ENCODE measurements at places on chromosomes 7 and 10.

GRCh38 chr10:124741922-124742412 lies 2.2 kb downstream of the FAM53B start:
- DNase-seq = no peak

- DNase-seq = no peak
Observed at GRCh38 chr7:144885478-144885877, 49.6 kb upstream of the TPK1 start.

- DNase-seq = no peak
Observed at GRCh38 chr10:21260066-21260465, 265.4 kb downstream of the SKIDA1 start.

DNA sequence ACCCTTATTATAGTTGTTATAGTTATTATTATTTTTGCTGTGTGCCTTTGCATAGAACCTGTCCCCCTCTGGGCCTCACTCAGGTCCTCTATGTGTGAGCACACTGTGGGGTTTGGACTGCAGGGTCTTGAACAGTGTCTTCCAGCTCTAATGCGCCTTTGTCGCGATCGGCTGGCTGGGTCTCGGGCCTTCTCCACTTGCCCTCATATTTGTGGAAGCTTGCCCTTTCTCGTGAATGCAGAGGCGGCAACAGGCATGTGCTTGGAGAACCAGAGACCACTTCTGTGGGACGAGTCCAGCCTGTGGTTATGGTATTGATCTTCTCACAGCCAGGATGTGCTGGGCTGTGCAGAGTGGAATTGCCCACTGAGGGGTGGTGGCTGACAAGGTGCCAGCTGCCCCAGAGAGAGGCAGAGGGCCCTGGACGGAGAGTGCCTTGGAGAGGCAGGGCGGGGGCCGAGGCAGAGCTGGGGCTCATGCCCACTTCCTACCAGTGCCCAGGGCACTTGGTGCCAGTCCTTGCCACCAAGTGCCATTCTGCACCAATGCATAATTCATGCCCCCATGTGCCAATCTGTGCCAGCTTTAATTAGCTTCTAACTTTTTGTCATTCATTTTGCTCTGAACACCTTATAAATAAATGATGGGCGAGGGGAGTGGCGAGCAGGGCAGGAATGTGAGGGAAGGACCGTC lies 6.8 kb upstream of the CDH23 start:
- no peak for DNase-seq

- no peak for DNase-seq
Observed at GRCh38 chr7:90192876-90193750, 18.4 kb upstream of the STEAP2 start.

- no peak for DNase-seq
Observed at GRCh38 chr7:112290065-112290464, 83.6 kb downstream of the ZNF277 start.

- DNase-seq = peak; percentile 34
Observed at GRCh38 chr7:64946772-64947171, 43.7 kb downstream of the ZNF273 start.

DNA sequence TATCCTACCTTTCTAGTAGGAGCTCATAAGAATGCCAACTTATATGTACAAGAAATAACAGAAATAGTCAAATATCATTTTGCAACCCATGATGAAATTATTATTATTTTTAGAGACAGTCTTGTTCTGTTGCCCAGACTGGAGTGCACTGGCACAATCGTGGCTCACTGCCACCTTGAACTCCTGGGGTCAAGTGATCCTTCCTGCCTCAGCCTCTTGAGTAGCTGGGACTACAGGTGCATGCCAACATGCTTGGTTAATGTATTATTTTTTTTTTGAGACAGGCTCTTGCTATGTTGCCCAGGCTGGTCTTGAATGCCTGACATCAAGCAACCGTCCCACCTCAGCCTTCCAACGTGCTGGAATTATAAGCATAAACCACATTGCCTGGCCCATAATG lies 44.8 kb downstream of the TNPO3 start:
- no peak for DNase-seq

- DNase-seq = no peak
Observed at GRCh38 chr7:11130012-11130411, 156.3 kb downstream of the PHF14 start.

DNA sequence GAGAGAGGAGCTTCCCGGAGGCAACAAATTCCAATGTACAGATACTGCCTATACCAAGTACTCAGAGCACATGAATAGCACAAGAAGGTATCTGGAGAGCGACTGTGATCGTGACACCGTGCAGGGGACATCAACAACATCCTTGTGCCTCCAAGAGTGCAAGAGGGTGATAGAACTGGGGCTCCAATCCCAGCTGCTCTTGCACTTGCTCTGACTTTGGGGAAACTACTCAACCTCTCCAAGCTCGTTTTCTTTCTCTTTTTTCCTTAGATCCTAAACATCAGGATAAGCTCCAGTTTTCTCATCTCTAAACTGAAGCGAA lies 12.1 kb downstream of the RFC2 start:
- DNase-seq = no peak

DNA sequence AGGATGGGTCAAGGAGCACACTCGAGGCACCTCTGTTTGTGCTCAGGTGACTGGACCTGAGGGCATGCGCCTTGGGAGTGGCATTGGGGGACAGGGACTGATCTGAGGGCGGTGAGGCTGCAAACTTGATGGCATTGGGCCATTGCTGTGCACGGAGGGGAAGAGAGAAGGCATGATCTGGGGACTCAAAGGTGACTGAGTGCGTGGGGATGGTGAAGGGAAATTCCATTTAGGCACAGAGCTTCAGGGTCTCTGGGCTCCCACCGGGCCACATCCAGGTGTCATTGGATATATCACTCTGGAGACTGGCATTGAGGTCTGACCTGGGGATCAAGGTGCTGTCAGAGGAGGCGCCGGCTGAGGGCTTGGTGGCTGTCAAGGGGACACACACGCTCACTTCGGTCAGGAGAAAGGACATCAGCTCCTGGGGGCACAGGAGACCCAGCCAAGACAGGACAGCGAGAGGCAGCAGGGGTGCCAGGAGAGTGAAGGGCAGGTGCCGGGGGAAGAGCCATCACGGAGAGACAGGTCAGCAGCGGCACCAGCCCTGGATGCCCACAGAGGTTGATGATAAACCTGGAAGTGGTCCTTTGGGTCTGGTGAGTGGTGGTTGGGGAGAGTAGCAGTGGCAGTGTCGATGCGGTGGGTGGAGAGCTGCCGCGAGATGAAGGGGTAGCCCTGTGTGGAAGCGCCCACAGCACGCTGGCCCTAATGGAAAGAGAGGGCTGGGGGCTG lies 5.5 kb downstream of the ADCK2 start:
- no peak for DNase-seq

GRCh38 chr7:91291302-91291701 lies 27.1 kb downstream of the FZD1 start:
- no peak for DNase-seq

DNA sequence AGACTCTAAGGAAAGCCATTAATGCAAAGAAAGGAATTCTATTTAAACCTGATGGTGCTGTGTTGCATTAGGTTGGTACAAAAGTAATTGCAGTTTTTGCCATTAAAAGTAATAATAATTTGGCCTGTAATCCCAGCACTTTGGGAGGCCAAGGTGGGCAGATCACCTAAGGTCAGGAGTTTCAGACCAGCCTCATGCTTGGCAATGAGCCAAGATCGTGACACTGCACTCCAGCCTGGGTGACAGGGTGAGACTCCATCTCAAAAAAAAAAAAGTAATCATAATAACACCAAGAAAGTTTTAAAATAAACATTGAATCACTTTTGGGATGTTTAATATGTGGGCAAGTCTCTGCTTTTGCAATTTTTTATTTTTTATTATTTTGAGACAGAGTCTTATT lies 107.3 kb upstream of the FRMD4A start:
- DNase-seq = no peak

DNA sequence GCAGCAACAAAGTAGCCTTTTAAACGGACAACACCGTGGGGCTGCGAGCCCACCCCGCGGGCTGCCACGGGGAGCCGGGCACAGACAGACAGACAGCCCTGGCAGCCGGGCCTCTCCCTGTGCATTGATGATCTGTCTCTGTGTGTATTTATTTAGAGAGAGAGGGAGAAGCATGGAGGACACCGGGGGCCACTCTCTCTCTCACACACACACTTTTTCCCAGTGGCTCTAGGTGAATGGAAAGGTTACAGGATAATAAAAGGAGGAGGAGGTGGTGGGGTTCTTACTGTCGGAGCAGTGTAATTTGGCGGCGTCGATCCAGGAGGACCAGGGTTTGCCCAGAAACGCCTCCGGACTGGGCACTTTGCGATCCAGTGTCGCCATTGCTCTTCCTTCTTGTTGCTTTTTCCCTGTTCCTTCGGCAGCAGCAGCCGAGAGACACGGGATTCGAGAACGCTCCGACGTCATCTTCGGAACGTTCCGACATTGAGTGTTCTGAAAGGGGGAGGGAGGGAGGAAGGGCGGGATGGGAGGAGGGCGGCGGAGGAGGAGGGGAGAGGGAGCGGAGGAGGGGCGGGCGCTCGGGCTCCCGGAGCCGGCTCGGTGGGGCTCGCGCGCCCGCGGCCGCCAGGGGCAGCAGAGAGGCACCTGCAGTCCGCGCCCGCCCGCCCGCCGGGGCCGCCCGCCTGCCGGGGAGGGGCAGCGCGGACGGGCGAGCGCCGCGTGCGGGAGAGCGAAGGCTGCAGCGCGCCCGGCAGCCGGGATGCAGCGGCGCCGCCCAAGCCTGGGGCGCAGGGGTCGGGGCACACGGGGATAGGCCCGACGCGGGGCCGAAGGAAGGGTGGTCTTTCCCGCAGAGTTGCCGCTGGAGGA lies at the start of gene ATXN7L1:
Gene ATXN7L1 (minus strand): TSS at position 509 of the 873 bp plus-strand sequence. CDS start 41 bp downstream, at position 468.
- peak; percentile 95 for DNase-seq

DNA sequence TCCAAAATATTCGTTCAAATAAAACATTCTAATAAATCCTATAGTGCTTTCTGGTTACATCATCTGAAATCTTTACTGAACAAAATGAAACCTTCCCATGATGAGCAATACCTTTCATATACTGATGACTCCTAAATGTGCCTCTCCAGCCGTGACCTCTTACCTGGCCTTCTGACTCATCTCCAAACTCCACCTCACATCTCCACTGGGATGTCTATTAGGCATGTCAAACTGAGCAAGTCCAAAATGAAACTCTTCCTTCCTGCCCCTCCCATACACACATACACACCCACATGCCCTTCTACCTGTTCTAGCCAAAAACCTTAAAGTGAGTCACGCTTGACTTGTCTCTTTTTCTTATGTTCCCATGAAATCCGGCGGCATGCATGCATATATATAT lies 22.9 kb downstream of the GSAP start:
- DNase-seq = peak; percentile 44

DNA sequence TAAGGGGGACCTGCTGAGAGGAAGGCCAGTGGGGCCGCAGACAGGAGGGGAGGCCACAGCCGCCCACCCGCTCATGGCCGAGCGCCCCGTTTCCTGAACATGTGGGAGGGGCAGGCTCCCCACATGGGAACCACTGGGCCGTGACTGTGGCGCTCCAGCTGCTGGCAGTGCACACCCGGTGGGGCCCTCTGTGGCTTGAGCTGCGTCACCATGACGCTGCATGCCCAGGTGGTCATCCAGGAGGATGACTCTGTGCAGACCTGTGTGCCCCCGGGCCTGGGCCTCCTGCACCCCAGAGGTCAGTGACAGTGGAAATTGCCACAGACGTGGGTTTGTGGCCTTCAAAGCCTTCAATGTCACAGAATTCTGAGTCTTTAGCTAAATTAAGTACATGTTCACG lies 85.1 kb downstream of the MGMT start:
- DNase-seq = no peak

DNA sequence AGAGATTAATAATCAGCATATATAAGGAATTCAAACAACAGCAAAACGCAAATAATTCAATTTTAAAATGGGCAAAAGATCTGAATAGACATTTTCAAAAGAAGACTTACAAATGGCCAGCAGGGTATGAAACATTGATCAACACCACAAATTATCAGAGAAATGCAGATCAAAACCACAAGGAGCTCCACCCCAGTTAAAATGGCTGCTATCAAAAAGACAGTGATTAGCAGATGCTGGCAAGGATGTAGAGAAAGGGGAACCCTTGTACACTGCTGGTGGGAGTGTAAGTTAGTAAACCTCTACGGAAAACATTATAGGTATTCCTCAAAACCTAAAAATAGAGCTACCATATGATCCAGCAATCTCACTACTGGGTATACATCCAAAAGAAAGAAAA lies 128.0 kb upstream of the CACUL1 start:
- no peak for DNase-seq

GRCh38 chr7:116674508-116675173 lies 2.6 kb downstream of the MET start:
- DNase-seq = no peak

GRCh38 chr10:100976906-100977305 lies 7.6 kb downstream of the SEMA4G start:
- no peak for DNase-seq

DNA sequence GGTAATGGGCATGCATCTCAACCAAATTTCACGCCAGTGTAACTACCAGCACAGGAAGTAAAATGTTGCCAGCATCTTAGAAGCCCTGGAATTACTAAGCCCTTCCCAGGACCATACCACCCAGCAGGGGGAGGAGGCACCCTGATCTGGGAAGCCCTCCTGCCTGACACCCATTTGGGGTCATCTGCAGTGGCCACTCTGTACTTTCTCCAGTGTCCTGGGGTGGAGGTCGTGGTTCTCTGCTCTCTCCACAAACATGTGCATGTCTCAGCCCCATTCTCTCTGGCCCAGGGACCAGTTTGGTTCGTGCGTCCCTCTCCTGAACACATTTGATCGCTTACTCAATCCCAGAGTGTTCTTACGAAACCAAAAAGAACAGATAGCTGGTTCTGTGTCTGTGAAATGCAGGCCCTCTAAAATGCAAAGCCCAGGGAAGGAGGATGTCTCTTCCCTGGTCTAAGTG lies 9.4 kb upstream of the LRRC27 start:
- DNase-seq = no peak

DNA sequence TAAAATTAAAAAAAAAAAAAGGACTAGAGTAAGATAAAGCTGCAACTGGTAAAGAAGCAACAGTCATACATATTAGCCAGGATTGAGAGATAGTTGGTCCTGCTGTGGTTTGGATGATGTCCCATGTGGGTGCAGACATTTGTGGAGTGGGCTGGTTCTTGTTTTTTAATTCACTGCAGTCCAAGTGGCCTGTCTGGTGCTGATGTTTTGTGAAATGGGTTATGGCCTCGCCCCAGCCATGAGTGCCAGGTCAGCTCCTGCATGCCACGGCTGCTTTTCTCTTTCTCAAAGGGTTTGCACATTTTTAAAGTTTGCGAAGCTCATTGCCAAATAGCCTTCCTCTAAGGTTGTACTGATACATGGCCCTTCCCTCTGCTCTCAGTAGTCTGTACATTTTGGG lies 14.1 kb upstream of the BTBD16 start:
- DNase-seq = no peak

GRCh38 chr10:77274046-77274795 lies 363.4 kb downstream of the KCNMA1 start:
- no peak for DNase-seq

- DNase-seq = no peak
Observed at GRCh38 chr10:16260388-16260787, 176.4 kb upstream of the PTER start.

GRCh38 chr10:62130948-62131347 lies 137.7 kb downstream of the RTKN2 start:
- DNase-seq = no peak

Measured in activated naive CD8-positive, alpha-beta T cell treated with anti-CD3 and anti-CD28 coated beads, Interleukin-2, amount 50 U/mL, for 24 hours (primary cell).